Foreskin fibroblast (primary cell): ENCODE measurements at places on chromosomes 11 and 22.

GRCh38 chr11:67165623-67166022 is 46.6 kb downstream of the KDM2A start:
- no peak for DNase-seq

GRCh38 chr11:93166194-93166593 is 31.6 kb downstream of the SLC36A4 start:
- DNase-seq = no peak

DNA sequence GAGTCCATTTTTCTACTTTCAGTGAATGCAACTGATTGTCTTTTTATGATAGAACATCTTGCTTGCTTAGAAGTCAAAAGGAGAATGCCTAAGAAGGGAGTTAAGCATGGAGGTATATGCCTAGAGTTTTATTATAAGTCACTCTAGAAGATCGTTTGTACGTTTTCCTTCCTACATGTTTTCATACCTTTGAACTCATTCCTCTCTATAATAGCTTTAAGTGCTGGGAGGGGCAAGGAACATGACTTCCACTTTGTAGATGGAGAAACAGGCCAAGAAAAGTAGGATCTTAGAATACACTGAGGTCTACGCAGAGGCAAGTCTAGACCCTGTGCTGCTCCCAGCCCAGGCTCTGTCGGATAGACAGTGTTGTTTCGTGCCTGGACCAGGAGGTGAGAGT is 114.3 kb downstream of the ZBTB16 start:
- no peak for DNase-seq

DNA sequence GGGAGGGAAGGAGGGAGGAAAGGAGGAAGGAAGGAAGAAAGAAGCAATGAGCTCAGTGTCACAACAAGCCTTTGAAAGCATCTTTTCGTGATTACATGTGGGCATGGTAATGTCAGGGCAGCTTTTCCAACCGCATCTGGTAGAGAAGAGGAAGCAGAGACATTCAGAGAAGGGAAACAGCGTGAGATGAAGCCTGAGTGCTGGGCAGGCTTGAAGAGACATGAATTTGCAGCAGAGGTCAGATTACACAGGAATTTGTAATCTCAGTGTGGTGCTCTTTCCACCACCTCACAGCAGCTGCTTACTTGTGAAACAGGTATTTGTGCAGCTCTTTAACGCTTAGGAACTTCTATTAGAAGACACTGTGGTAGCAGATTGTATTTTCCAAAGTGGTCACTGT is 289.5 kb upstream of the C11orf87 start:
- DNase-seq = peak; percentile 3

DNA sequence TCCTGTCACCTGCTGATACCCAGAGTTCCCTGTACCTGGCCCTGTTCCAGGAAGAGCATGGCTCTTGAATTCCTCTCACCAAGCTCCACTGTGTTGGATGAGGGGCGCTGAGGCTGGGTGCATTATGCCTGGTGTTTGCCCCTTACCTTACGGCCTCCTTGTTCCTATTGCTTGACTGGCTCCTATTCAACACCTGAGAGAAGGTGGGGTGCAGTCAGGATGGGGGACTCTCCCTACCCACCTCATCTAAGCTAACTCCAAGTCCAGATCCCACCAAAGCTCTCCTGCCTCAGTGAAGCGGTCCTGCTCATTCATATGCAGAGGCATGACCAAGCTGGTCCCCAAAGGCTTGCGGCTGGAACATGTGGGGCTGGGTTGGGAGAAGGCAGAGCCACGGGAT is 35.8 kb upstream of the RIC3 start:
- no peak for DNase-seq

DNA sequence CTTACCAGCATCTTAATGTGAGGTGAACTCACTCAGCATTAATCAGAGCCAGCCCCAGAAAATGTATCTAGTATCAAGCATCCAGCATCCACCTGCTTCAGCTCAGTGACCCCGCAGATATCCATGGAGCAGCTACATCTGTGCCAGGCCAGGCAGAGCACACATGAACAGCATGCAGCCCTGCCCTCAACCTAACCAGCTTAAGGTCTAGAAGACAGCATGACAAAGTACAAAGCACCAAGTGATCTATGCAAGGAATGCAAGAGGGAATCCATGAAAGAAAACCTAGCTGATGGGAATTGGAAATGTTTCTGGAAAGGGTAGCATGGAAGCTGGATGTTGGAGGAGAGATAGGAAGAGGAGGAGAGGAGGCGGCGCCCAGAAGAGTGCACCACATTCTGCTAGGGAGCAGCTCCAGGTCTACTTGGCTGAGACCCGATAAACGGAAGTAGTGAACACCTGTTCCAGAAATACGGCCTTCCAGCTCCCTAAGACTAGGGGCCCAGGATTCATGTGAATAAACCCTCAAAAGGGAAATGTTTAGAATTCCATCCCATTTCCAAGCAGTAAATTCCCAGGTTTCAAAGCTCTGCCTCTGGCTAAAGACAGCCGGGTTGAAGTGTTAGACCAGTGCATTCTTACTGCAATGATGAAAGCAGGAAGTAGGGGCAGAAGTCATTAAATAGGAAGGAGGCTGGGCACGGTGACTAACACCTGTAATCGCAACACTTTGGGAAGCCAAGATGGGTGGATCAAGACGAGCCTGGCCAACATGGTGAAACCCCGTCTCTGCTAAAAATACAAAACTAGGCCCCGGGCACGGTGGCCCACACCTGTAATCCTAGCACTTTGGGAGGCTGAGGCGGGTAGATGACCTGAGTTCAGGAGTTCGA is 23.5 kb upstream of the L3MBTL2 start:
- DNase-seq = peak; percentile 75

DNA sequence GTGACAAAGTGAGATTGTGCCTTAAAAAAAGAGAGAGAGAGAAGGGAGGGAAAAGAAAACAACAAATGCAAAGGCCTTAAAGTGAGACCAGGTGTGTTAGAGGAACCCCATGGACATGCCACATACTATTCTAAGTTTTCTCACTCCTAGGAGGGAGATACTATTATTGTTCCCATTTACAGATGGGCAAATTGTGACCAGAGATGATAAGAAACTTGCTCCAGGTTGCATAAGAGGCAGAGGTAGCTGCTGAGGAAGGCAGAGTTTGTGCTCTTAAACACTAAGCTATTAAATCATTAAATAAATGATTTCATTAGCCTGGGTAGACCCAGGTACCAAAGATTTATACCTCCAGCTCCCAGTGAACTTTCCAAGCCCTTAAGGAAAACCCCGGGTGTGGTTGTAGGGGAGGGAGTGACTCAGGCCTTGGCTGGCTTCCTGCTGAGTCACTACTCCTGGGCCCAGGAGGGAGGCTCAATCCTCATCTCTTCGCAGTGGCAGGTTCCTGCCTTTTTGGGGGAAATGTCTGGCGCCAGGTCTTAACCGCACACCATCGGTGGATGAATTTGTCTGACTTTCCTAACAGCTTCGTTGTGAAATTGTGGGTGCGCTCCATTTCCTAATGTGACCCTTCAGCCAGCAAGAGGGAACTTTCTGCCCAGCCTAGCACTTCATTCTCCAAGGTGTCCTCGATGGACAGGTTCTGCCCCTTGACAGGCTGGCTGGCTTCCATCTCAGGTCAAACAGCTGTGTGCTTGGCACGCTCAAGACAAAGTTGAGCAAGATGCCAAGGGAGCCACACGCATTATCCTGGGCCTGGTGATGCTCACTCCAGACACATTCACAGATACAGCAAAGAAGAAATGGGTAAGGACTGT is 33.4 kb upstream of the PTPRJ start:
- peak; percentile 96 for DNase-seq

DNA sequence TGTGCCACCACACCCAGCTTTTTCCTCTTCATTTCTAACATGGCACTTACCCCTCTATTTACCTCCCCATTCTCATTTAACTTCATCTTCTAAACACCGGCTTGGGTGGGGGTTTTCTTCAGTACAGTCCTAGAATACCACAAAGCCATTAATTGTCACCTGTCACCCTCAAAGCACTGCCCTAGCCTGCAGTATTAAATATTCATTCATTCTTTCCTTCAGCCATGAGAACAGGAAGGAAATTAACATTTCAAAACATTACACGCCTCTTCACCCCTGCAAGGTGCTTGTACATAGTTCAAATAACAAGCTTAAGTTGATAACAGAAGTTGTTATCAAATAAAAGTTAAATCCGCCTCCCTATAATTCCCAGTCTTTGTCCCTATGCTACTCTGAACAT is 10.7 kb upstream of the VPS37C start:
- DNase-seq = no peak

DNA sequence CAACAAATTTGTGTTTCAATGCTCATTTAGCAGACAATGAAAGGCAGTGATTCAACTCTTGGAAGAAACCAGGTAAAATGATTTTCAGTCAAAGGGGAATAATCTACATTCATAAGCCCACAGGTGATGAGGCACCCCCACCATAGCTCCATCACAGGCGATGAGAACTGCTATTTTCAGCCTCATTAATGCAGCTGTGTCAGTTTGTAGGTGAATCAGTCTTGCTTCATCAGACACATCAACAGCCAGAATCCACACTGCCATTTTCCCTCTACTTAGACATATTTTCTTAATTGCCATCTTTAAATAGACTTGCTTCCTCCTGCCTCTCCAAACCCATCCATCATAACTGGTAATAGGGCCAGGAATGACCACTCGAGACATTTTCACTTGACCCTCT is 701.0 kb downstream of the OPCML start:
- no peak for DNase-seq

DNA sequence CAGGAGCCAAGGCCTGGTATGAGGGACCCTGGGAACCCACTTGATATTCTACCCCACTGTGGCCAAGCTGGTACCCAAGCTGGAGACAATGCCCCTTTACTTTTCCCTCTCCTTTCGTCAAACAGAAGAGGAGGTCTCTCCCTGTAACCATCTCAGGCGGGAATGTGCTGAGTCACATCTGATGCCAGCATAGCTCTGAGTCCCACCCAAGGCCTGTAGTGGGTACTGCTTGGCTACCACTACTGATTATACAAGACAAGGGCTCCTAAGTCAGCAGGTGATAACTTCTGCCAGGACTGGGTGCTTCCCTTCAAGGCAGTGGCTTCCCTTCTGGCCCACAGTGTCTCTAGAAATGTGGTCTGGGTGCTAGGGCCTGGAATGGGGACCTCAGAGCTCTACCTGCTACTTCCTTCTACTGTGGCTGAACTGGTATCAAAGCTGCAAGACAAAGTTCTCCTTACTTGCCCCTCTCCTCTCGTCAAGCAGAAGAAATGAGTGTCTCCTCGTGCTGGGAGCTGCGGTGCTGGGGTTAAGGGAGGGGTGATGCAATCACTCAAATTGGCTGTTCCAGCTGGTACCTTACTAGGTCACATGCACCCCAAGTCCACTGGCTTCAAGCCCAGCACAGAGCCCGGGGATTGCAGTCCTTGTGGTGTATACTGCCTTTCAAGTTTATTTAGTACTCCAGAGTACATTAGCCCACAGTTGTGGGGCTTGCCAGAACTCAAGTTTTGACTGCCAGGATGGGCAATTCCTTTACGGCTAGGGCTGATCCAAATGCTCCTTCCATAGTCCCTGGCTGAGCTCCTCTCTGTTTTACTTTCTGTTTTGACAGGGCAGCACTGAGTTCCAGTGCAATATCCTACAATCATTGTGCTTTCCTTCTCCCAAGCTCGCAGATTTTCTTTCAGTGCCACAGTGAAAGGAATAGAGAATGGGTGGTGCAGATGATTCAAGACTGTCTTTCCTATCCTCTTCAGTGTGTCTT is 419.7 kb upstream of the CNTN5 start:
- DNase-seq = no peak
